Brain pericyte (primary cell): ENCODE measurements at places on chromosomes 5 and 9.

DNA sequence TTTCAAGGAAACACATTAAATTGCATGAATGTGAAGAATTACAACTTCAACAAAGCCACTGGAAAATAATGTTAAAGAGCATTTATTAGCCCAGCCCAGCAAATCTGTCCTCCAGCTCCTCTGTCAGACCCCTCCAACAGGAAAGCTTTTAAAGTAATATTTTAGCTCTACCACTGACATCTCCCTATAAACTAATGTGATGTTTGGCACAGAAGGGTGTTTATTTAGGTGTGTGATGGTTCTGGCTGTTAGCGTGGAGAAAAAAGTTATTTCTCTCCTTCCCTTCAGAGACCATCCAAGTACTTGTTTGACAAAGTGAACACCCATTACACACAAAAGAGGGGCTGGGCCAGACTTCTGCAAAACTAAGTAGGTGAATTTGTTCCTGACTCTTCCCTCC, 111.9 kb upstream of the TARS1 start:
- peak; percentile 48 for DNase-seq

- DNase-seq: no peak
Measured at GRCh38 chr9:7237473-7238246, 479.9 kb downstream of the KDM4C start.

DNA sequence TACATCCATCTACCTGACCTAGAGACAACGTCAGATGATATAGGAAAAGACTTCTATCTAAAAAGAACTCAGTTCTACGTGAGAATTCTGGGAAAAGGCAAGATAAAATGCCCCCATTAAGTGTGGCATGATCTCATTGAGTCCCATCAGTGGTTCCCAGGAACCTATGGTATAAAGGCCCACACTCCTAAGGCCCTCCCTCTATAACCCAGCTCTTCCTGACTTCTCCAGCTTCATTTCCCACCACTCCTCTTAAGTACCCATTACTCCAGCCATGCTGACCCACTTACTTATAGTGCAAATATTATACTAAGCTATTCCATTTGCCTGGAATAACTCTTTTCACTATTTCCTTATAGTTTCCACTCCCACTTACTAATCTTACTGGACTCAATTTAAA, 95.4 kb upstream of the NR5A1 start:
- DNase-seq: no peak

GRCh38 chr5:170097934-170098333, 7.8 kb upstream of the FOXI1 start:
- DNase-seq: no peak

DNA sequence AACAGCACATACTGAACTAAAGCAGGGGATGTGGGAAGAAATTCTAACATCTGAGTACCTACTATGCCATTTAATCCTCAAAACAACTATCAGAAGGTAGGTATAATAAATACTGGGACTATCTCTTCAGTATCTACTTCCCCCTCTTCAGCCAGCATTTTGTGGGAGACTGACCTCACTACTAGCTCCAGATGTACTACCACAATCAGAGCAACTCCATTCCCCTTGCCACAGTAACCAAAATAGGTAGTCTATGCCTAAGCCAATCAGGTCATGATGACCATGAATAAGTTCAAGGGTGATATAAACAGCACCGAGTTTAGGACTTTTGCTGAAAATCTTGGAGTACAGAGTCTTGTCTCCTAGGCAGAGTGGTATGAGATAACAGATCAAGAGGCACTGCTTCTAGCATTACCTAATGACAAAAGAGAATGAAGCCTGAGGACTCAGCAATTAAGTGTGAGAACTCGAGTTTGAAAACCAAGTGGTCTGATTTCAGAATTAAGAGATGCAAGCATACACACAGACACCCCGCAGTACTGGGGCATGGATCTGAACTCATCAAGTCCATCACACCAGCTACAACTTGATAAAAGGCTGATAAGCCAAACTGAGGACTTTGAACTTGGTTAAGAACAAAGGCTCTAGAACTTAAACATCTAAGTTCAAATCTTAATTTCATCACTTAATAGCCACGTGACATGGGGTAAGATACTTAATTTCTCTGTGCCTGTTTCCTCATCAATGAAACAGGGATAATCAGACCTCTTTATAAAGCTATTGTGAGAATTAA, 9.7 kb downstream of the FNIP1 start:
- no peak for DNase-seq

- DNase-seq: no peak
Measured at GRCh38 chr9:16689351-16689938, 181.0 kb downstream of the BNC2 start.

GRCh38 chr5:133478199-133478985, 133.9 kb downstream of the FSTL4 start:
- no peak for DNase-seq

DNA sequence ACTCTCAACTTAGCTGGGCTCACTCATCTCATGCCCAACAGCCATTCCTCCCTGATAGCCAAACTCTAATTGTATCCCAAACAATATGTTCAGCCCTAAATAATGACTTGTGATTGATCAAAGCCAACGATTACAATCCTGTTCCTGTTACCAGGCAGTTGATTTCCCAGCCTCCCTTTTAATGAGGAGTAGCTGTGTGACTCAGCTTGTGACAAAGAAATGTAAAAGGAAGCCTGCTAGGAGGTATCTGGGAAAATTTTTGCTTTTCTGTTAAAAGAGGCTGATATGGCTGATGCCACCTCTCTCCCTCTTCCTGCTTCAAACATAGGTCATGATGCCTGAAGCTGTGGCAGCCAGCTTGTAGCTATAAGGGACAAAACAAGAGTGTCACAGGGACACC, 19.6 kb upstream of the ENC1 start:
- DNase-seq: no peak

DNA sequence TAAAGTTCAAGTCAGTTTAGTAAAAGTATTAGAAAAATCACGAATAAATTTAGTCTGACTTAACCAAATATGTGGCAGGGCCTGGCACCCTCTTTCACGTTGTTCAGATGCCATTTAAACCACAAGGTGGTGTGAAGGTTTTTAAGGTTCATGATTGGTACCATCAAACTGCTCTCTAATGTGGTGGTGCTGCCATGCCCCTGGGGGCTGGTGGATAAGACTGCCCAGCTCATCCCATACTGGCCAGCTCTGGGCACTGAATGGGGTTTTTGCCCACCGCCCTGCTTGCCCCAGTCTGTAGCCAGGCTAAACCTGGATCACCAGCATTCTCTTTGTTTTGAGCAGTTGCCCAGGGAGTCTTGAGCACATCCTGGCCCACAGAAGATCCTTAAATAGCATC, 159.3 kb downstream of the GABBR2 start:
- DNase-seq: no peak

DNA sequence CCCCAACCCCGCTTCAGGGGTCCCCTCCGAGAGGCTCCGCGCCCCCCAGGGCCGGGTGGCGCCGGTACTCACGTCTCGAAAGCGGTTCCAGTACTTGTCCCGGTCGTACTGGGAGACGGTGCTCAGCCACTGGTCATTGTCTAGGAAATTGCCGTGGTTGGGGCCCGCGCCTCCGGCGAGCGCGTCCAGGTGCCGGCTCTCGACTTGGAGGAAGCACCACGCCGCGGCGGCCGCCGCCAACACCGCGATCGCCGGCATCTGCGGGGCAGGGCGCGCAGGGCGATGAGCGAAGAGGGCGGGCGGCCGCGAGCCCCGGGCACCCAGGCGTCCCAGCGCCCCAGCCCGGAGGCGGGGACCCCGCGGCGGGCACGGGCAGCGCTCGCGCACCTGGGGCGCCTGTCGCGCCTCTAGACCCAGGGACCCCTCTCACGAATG, 808 bp downstream of the SPOCK1 start:
- DNase-seq: no peak

GRCh38 chr9:108339251-108339650, 516.5 kb downstream of the ACTL7B start:
- no peak for DNase-seq

DNA sequence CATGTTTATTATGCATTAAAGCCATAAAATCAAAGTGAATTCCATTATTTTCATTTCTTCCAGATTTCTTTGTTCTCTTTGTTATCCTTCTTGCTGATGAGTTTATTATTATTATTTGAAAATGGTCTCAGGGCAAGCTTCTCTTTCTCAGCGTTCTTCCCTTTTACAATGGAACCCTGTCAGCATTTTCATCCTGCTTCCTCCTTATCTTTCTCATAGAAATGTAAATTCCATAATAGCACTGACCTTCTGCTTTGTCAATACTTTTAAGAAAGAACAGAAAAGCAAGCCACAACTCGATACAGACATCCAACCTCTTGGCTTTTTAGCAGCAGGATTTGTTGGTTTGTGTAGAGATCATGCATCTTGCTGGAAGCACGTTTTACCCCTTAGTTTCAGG, 114.0 kb upstream of the BASP1 start:
- no peak for DNase-seq

DNA sequence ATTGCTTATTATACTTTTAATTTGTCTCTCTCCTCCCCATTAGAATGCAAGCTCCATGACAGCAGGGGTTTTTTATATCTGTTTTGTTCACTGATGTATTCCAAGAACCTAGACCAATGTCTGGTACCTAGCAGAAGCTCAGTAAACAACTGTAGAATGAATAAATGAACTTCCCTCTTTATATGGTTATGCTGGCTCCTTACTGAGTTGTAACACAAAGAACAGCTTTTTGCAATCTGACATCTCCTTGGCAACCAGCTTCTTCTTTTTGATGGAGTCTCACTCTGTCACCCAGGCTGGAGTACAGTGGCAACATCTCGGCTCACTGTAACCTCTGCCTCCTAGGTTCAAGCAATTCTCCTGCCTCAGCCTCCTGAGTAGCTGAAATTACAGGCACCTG, 13.6 kb downstream of the TRMO start:
- DNase-seq: no peak

DNA sequence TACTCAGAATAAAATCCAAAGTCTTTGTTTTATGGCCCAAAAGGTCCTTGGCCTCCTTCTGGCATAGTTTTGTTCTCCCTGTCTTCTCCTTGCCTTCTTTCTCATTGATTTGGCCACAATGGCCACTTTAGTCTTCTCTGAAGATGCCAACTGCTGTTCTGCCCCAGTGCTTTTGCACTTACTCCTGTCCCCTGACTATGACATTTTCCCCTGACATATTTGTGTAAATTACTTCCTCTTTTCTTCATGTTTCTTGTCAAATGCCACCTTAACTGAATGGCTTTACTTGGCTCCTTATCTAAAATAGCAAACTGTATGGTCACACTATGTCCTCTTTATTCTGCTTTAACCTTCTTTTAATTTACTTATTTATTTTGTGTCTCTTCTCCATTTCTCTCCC, 484.7 kb upstream of the ARRDC3 start:
- DNase-seq: no peak

- no peak for DNase-seq
Measured at GRCh38 chr5:158013939-158014338, 155.0 kb upstream of the CLINT1 start.

DNA sequence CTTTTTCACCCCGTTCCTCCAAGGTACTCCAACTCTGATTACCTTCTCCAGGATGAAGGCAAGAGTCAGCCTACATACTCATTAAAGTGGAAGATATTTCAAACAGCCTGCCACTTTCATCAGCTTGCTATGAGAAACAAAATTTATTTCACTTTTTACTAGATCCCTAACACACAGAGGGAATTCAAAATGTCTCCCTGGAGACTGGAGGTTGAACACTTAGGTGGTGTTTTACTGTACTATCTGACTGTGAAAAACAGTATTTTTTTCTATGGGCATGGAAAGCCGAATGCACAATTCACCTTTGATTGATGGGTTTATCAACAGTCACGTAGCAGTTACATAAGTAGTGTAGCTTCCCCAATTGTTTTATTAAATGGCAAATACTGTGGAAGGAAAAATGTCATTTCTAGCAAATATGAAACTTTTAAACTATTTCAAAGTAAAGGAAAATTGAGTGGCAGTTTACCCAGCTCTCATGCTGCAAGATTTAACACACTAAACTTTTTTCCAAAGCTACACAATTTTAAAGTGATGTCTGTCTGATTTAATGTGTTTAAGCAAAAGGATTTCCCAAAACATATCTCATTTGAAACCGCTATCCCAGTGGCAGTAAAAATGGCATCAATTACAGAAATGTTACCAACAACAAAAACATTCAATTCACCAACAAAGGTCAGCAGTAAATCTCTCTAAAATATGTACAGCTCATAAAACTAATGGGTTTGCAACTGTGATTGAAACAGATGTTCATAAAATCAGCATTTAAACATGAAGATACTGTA, 125.0 kb upstream of the TLE4 start:
- DNase-seq: no peak

DNA sequence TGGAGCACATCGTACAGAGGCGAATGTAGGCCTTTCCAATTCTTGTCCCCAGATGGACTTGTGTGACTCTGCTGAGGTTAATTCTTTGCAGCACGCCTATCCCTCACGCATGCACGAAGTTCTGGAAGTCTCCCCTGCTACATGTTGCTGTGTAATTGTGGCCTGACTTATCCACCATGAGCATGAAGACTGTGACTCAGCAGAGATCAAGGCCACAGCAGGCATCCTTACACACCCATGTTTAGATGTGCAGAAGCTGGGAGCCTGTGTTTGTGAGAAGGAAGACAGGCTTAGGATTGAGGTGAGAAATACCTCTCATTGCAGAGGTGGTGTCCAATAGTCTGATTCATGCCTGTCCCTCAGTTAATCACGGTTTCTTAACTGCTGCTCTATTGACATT, 135.6 kb downstream of the ICE1 start:
- DNase-seq: no peak

DNA sequence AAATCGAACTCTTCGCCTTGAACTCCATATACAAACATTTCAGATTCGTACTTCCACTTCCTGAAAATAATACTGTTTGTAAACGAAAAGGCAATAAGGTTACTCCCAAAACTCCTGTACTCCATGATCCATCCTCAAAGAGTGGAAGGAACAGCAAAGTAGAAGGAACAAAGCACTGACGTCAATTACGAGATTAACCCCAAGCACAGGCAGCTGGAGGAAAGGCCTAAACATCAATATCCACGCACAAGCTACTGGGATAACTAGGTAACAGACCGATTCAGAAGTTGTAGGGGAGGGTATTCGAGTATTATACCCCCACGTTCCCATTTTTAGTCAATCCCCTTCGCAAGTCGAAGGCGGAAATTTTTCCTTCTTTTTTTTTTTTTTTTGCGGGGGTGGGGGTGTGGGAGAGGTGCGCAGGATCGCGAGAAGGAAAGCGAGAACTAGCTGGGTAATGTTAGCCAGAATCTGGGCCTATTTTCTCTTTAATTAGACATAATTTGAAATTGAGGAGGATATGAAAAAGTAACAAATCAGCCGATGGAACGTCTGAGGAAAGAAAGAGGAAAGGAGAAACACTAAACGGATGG, 909 bp downstream of the AFF4 start:
- DNase-seq: peak; percentile 34

DNA sequence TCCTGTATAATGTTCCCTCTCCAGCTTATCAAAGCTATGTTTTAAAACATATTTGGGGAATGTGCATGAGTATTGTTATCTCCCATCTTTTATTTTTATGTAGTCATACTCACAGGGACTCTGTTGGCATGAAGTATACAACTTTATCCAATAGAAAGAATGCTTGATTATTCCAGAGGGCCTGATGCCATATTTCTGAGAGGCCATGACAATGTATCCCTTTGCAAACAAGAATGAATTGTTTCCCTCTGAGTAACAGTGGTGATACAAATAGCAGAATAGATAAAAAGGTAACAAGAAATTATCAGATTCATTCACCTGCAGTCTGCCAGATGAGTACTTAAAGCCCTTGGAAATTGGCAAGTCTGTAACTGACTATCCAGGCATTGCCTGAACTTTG, 125.9 kb downstream of the PLK2 start:
- DNase-seq: no peak
